ENCODE measurements at places on chromosomes 3 and 15.

DNA sequence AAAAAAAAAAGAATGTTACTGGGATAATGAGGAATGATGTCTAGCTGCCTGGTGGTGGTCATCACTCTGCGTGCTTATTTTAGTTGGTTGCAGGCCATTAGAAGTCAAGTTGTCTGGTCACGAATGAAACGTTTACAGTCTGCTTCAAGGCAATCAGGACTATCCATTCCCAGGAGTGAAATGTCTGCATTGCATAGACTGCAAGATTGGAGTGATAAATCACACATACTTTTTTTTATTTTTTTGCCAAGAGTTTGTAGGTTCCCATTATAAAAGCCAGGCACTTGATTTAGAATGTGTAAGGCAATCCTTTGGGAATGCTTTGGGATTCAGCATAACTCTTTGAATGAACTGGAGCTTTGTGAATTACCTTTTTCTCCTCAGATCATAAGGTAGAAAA lies 132.3 kb downstream of the STAC start:
- no peak for DNase-seq

DNA sequence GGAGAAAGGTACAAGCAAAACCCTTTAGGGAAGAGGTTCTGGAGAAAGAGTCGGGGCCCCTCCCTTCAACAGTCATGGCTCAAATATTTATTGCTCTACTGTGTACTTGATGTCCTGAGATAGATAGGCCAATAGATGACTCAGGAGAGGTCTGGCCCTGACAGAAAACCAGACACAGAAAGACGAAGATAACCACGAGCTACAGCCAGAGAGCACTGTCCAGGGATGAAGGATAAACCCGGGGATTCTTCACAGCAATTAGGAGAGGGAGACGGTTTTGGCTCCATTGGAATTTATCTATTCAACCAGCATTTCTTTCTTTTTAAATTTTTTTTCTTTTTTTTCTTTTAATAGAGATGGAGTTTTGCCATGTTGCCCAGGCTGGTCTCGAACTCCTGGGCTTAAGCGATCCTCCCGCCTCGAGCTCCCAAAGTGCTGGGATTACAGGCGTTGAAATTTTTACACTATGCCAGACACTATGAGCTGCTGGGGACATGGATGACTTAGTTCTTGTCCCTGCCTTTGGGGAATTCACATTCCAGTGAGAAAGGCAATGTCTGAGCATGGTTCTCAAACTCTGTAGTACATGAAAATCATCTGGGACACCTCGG lies 4.6 kb upstream of the CIDEC start:
- DNase-seq: peak; percentile 96

- no peak for DNase-seq
Measured at GRCh38 chr15:71202712-71203111, 87.4 kb downstream of the THSD4 start.

DNA sequence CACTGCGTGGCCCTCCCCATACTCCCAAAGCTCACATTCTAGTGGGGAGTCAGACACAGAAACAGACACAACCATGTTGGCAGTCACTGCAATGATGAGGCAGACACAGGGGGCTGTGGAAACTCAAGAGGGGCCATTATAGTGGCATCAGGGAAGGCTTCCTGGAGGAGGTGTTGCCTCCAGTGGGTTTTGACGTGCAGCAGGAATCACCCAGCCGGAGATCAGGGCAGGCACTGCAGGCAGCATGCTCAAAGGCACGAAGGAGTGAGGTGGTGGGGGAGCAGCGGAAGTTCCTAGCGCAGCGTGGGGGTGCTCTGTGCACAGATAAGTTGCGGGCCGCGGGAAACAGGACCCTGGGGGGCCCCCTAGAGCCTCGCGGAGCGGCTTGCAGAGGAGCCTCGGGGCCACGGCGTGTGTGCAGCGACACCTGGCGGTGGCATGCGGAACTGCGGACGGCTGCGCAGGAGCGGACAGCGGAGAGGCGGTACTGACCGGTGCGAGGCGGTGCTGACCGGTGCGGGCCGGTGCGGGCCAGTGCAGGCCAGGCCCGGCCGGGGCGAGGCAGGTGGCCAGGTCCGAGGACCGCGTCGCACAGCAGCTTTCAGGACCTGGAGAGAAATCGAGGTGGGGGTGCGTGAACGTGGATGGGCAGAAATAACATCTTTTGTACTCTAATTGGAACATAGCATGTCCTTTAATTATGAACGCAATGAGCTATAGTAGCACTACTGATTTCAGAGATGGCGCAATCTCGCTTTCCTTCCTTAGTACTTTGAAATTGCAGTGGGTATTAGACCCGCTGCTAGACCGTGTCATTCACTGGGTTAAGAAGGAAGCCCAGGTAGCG lies 101.5 kb downstream of the FBLN2 start:
- DNase-seq: peak; percentile 61

DNA sequence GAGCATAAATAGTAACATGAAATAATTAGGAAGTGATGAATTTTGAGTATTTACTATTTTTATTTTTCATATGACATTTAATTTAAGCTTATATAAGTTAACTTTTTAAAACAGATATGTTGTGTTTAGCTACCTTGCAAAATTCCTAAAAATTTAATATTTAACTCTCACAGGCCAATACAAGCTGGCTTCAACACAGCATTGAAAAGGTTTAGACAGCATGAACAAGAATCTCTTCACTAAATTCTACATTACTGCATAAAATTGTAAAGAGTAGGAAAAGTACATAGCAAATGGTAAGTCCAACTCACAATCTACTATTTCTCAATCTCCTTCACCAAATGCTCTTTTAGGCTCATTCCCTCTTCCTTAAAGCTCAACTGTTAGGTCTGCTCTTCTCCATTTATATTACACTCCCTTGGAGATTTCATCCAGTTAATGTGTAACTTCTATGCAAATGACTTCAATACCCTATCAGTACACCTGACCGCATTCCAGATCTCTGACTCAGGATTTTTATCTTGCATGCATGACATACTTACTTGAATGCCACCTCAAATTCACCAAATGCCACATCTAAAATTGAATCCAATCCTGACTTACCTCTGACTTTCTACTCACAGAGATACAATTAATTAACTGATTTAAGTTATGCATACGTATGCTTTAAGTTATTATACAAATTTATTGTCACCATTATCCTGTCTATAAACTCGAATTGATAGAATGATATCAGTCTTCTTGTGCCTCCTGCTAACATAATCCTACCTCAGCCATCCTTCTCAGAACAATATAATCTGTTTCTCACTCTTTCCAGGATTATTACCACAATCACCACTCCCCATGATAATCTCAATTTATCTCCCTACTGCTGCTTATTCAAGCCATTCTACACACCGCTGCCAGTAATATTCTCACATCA lies 127.0 kb downstream of the STAG1 start:
- DNase-seq: no peak

GRCh38 chr3:147393261-147393942 lies 12.9 kb downstream of the ZIC4 start:
- no peak for DNase-seq

GRCh38 chr3:64748244-64748904 lies 60.6 kb upstream of the ADAMTS9 start:
- no peak for DNase-seq

DNA sequence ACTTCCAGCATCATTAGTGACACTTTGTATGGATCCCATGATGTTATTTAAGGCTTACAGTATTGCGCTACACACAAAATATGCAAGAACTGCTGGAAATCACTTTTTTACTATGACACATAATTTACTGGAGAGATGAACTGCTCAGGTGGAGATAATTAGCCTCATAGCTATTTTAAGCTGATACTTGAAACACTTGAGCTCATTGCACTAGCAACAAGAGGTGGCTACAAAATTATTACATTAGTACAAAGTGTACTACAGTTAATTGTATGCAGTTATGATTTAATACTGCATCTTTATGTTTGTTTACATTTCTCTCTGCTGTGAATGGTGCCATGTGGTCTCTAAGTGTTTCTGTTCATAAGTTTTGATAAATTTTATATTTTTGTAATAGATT lies 6.5 kb upstream of the LZTFL1 start:
- DNase-seq: no peak

- DNase-seq: no peak
Measured at GRCh38 chr3:177193688-177194268, 3.5 kb downstream of the TBL1XR1 start.

- no peak for DNase-seq
Measured at GRCh38 chr15:95432878-95433405, 897.6 kb upstream of the NR2F2 start.

DNA sequence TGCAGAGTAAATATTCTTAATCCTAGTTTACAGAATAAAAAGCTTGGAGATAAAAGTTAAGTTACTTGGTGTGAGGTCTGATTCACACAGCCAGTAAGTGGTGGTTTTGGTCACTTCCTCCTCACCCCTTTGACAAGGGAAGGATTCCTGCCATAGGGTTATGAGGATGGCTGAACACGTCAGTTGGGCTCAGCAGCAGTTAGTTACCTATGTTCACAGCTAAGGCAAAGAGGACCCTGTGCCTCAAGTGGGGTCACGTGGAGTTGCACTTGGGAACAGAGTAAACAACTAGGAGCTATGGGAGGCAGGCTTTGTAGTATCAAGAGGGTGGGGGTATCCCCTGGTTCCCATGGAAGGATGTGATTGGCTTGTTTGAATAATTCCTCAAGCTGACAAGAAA lies 232.2 kb downstream of the UBE2E2 start:
- no peak for DNase-seq

- DNase-seq: peak; percentile 87
Measured at GRCh38 chr3:177905173-177906125, 630.8 kb upstream of the KCNMB2 start.

DNA sequence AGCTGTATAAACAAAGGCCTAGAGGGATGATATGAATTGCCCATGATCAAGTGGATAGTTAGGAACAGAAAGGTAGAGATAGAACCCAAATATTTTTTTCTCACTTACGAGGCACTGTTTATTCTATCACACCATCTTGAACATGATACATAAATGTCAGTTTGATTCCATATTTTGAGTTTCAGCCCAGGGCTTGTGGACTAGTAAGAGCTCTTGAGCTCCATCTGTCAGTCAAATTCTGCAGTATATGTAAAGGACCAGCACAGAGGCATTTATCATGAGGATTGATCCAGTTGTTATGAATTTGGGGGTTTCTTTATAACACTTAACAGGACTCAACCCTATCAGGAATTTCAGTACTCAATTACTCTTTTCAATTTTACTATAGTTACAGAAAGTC lies 4.8 kb downstream of the SLC27A2 start:
- DNase-seq: no peak

Data from fibroblast of villous mesenchyme (primary cell).